ENCODE measurements at places on chromosomes 2 and 18.

GRCh38 chr2:43018179-43019024, 208.0 kb downstream of the ZFP36L2 start:
- no peak for DNase-seq

- no peak for DNase-seq
Measured at GRCh38 chr18:68233018-68233417, 481.9 kb downstream of the TMX3 start.

GRCh38 chr2:23777826-23778225, 149.1 kb downstream of the ATAD2B start:
- no peak for DNase-seq

GRCh38 chr2:31694444-31694843, 113.7 kb upstream of the SRD5A2 start:
- DNase-seq: no peak

DNA sequence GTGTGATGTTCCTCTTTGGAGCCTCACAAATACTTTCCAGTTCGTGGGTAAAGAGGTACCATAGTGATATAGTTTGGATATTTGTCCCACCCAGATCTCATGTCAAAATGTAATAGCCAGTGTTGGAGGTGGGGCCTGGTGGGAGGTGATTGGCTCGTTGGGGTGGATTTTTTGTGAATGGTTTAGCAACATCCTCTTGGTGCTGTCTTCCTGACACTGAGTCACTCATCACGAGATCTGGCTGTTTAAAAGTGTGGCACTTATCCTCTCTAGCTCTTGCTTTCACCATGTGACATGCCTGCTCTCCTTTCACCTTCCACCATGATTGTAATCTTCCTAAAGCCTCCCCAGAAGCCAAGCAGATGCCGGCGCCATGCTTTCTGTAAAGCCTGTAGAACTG, 3.0 kb upstream of the CCDC93 start:
- DNase-seq: no peak

GRCh38 chr2:186749219-186749618, 55.4 kb downstream of the FAM171B start:
- DNase-seq: no peak

DNA sequence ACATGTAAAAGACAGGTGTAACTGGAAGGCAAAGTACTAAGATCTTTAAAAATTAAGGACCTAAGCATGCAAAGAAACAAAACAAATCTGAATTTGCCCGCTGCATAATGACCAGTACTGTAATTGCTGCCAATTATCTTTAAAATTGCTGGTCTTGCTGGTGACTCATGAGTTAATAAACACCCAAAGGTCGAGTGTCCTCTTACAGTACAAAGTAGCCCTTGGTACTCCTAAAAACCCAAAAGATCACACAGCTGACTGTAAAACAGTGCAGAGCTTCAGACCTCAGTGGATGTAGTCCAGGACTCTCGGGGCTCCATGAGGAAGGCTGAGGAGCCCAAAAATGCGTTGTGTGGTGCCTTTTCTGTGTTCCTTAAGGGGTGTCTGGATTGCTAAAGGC, 308.7 kb downstream of the CNTNAP5 start:
- DNase-seq: no peak

GRCh38 chr2:113176696-113177355, 3.1 kb downstream of the PSD4 start:
- no peak for DNase-seq

DNA sequence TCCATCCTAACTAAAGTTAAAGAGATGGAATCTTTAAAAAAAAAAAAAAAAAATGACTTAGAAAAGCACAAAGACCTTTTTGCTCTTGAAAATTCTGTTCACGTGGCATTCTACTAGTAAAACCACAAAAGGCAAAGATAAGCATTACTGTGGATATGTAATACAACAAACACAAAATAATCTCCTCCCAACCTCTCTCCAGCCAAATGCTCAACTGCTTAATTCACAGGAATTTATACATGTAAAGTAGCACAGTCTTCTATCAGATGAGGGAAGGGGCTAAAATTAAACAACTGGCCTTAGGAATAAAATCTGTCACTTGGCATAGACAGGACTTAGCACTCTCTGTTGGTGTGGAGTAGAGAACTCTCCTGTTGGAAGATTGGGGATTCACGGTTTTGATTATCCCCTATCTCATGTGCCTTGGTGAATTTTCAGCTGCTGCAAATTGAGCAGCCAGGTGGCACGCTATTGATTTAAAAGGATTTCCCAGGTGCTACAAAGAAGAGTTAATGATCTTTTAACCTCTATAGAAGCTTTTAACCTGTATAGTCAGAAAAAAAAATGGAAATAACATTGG, 57.4 kb downstream of the ATIC start:
- DNase-seq: no peak

- DNase-seq: no peak
Measured at GRCh38 chr18:13218368-13218991, at the start of gene LDLRAD4. Gene LDLRAD4 (plus strand): TSS chr18:13218760.

DNA sequence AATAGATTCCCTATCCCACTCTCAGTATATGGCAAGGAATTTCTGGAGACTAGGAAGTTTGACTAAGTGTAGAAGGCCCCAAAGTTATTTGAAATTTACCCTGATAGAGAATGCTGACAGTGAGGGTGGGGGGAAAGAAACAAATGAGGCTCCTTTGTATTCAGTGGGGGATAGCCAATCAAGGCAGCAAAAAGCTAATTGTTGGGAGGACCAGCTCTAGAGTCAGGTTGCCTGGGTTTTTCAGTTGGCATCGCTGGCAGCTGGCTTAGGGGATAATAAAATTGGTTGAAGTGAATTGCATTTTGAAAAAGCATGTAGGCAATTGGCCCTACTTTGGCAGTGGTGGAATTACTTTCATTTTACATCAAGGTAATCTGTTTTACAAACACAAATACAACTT, 79.4 kb upstream of the STAM2 start:
- DNase-seq: no peak

GRCh38 chr2:100524331-100524730, 38.5 kb upstream of the PDCL3 start:
- DNase-seq: no peak

GRCh38 chr2:118834440-118834810, 13.0 kb downstream of the EN1 start:
- no peak for DNase-seq

DNA sequence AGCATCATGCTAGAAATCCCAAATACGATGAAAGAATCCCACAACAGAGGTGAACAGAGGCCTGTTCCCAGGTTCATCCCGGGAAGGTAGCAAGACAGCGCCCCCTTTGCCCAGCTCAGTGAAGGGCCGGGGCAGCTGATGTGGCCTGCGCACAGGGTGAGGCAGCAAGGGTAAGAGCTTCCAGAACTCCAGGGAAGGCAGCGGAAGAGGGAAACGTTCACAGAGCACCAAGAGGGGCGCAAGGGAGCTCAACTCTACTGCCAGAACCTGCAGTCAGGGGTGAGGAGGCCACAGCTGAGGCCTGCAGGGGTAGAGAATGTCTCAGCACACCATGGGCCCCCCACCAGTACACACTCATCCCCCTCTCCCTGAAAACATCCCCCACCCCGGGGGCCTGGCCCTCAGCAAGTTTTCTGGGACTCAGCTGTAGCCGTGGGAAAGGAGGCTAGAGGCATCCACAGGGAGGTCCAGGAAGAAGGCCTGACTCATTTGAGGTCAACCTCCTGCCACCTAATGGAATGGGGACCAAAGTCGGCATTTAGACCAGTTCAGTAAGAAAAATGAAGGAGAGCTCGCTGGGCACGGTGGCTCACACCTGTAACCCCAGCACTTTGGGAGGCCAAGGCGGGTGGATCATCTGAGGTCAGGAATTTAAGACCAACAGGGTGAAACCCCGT, 95.6 kb upstream of the ASAP2 start:
- no peak for DNase-seq

Data from GM12878 (cell line).